ENCODE measurements at places on chromosomes 3 and 15.

- DNase-seq = no peak
Observed at GRCh38 chr15:49789436-49789835, 168.6 kb downstream of the DTWD1 start.

- no peak for DNase-seq
Observed at GRCh38 chr3:1406250-1406649, 313.4 kb downstream of the CNTN6 start.

DNA sequence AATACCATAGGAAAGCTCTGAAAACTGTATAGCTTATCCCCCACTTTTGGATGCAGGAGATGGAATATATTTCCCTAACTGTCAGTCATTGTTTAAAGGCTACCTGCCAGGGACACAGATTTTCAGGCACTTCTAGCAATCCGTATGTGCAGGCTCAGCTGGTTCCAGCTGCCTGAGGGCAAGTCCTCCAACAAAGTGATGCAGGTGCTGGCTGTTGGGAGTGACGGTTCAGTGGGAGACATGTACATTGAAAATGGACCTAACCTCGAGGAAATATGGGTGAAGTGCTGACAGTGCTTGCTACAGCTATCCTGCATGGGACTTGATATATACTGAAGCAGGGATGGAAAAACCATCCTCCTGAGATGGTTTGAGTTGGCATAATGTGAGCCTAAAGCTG lies 153.1 kb upstream of the GAP43 start:
- DNase-seq = no peak

- DNase-seq = no peak
Observed at GRCh38 chr3:106114848-106115247, 246.0 kb upstream of the CBLB start.

DNA sequence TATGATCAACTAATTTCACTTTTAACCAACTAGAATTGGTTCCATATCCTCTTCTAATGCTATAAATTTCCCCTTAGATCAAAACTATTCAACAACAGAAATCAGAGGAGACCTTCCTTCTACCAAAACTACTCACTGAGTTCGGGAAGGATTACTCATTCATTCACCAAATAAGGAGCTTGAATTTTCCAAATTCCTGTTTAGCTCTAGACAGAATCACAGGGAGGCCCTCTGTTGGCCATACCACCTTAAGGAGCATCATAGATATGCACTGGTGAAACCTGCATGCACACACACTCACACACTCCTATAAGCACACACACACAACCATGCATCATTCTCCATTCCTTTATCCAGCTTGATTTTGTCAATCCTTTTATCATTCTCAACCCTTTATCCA lies 49.0 kb downstream of the SUCLG2 start:
- DNase-seq = no peak

Data from head of caudate nucleus (tissue), 42 donors.